Stimulated activated CD4-positive, alpha-beta T cell treated with anti-CD3 and anti-CD28 coated beads, Interleukin-2, amount 100 ng/mL, for 4 hours (primary cell): ENCODE measurements at places on chromosomes 12 and 14.

- DNase-seq = no peak
Measured at GRCh38 chr12:64390275-64390851, at the start of gene C12orf56. Gene C12orf56, minus strand, starts transcription at chr12:64390758. Its CDS starts 193 bp downstream, at chr12:64390565.

- DNase-seq = no peak
Measured at GRCh38 chr12:107332743-107333142, 239.4 kb upstream of the CRY1 start.

- peak; percentile 64 for DNase-seq
Measured at GRCh38 chr14:68627868-68628604, 164.8 kb downstream of the ZFP36L1 start.

DNA sequence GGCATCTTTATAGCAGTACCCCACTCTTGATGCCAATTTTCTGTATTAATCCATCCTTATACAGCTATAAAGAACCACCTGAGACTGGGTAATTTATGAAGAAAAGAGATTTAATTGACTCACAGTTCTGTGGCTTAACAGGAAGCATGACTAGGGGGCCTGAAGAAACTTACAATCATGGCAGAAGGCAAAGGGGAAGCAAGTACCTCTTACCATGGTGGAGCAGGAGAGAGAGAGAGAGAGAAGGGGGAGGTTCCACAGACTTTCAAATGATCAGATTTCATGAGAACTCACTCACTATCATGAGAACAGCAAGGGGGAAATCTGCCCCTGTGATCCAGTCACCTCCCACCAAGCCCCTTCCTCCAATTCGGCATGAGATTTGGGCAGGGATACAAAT, 84.4 kb downstream of the SLC24A4 start:
- DNase-seq = no peak

- DNase-seq = no peak
Measured at GRCh38 chr14:76941946-76942805, 86.3 kb downstream of the IRF2BPL start.

DNA sequence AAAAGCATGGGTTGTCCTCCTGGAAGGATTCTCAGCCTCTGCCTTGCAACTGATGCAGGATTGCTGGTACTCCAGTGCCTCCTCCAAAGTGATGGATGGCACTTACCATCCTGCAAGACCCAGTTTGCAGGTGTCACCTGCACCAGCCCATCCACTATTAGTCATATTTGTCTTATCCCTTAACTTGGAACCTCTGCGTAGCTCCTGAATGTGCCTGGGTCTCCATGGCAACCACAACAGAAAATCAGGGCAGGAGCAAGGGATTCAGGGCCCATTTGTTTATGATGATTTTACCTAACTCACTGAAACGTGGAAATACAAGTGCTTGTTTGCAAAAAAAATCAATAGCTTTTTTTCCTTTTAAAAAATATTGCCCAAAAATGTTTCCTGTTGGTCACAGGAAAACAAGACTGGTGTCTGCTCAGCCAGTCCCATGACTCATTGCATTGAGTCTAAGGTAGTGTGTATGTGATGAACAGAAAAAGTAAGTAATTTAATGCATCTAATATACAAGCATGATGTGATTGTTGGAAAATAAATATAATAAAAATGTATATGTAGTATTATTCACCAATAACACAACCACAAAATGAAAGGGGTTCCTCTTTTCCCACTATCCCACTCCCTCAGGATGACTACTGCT, 1196.3 kb upstream of the TMEM132C start:
- DNase-seq = no peak

DNA sequence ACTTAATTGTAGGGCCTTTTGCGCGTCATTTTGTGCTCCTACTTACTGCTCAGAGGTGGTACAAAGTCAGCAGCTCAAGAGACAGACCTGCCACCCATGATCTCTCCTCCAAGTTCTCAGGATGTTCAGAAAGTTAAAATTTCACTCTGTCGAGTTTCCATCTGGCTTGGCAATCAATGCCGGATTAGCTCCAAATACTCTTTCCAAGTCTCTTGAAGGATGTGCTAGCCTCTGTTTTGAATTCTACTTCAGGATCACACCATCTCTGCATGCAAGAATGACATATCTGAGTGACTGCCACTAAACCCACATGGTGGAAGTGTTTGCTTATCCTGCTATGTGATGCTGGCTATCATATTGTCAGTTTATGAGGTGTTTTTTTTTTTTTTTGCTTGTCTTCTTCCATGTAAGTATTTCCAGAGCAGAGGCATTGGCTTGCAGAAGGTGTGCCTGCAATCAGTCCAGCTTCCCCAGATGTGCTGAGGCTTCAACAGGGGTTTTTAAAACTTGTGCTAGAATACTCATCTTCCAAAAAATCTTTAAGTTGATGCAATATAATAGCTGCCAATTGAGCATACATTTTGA, 125.6 kb downstream of the RGS6 start:
- DNase-seq = no peak

DNA sequence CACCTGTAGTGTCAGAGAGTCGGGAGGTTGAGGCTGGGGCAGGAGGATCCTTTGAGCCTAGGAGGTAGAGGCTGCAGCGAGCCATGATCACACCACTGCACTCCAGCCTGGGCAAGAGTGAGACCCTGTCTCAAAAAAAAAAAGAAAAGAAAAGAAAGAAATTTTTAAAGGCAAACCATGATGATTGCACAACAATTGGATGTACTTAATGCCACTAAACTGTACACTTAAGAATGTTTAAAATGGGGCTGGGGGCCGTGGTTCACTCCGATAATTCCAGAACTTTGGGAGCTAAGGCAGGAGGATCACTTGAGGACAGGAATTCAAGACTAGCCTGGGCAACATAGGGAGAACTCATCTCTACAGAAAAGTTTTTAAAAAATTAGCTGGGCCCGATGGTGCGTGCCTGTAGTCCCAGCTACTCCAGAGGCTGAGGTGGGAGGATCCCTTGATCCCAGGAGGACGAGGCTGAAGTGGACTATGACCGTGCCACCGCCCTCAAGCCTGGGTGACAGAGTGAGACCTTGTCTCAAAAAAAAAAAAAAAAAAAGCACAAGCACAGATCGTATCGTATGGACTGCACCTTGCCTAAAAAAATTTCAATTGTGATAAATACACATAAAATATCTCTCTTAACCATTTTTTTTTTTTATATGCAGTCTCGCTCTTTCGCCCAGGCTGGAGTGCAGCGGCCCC, 32.7 kb downstream of the JAG2 start:
- DNase-seq = no peak

GRCh38 chr12:21144309-21144708, 13.3 kb downstream of the SLCO1B1 start:
- no peak for DNase-seq

GRCh38 chr14:106436310-106436905, 910.0 kb downstream of the TMEM121 start:
- peak; percentile 62 for DNase-seq

GRCh38 chr12:48824112-48824511, 5.8 kb downstream of the CACNB3 start:
- no peak for DNase-seq

DNA sequence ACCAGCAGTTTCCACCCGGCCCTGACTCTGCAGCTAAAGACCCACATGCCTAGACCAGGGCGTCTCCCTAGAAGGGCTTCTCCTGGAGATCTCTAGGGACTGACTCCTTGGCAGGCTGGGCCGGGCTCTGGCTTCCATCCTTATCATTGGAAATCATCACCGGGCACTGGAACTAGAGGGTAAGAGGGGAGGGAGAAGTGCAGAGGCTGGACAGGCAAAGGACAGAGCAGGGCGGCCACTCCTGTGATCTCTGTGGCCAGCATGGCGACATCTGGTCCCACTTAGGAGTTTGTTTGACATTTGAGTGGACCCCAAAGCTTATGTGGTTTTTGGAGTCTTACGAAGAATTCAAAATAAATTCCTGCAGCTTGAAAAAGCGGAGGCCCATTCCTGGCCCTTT, 7.1 kb downstream of the LTBP2 start:
- DNase-seq = no peak

DNA sequence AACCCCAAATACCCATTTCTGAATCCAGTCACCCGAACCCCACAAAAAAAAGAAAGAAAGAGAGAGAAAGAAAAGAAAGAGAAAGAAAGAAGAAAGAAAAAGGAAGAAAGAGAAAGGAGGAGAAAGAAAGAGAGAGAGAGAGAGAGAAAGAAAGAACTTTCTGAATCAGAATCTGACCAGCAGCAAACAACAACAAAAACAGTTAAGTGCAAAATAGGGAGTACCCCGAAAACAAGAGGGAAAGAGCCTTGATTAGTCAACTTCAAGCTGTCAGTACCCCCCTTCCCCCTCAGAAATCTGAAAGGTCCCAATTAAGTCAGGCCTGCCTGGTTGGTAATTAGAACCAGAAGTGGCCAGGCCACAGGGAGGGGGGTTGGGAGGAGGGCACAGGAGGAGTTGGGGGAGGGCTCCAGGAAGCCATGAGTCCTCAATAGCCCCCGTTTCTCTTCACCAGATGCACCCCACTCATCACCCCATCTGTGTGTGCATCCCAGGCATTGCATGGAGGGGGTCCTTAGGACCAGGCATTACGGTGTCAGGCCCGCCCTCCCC, 9.8 kb downstream of the RARG start:
- no peak for DNase-seq

- DNase-seq = no peak
Measured at GRCh38 chr14:101972126-101972866, 7.9 kb downstream of the DYNC1H1 start.

GRCh38 chr14:105939810-105940508, 413.6 kb downstream of the TMEM121 start:
- DNase-seq = no peak

- no peak for DNase-seq
Measured at GRCh38 chr12:26287671-26288381, 92.5 kb downstream of the SSPN start.

DNA sequence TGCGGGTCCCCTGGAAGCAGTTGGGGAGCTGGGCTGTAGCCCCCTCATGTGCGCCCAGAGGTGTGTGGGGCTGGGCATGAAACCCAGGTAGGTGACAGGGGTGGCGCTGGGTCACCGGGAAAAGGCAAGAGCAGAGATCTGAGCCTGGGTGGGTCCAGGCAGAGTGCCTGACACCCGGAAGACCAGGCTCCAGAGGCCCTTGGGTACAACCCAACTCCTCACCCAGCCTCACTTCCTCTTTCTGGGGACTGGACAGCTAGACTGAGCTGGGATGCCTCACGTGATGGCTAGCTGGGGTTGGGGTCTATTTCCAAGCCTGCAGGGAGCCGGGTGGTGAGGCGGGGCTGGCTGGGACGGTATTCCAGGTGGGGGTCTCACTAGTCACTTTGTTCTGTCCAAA, 16.3 kb upstream of the CYP46A1 start:
- DNase-seq = no peak

DNA sequence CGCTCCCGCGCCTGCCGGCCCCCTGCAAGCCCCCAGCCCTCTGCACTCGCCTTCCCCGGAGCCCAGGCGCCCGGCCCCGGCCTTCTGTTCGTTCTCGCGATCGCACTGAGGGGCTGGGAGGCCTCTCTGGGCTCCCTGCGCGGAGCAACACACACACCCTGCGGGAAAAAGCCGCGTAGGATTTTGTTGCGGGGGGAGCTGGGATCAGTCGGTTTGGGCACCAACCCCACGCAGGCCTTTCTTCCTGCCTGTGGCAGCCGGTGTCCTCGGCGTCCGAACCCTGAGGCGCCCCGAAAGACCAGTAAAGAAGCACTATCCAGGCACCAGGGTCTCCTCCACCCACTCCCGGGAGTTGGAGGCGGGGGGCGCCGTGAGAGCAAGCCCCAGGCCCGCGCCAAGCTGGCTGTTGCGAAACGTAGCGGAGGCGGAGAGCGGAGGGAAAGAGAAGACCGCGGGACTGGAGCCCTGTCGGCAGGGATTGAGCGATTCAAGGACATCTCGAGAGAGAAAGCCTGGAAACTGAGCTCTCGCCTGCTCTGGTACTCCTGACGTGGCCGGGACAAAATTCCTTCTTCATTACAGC, 1.9 kb upstream of the HOXC5 start:
- DNase-seq = no peak

GRCh38 chr14:104363891-104364760, 215.4 kb upstream of the C14orf180 start:
- DNase-seq = no peak

GRCh38 chr12:16766736-16767135, 160.8 kb upstream of the LMO3 start:
- no peak for DNase-seq

DNA sequence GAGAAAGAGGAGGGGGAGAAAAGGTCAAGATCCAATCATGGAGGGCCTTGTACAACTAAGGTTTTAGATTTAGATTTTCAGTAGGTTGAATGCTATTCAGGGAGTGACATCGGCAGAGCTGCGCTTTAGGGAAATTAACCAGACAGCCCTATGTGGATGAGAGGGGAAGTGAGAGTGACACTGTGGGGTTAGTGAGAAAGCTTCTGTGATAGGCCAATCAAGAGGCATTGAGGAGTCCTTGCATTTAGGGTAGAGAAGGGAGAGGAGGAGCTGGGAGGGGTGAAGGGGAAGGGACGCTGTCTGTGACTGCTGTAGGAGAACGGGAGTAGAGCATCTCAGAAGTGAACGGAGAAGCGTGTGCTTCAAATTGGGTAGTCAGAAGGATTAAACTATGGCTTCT, 3.4 kb downstream of the HSD17B6 start:
- DNase-seq = no peak

DNA sequence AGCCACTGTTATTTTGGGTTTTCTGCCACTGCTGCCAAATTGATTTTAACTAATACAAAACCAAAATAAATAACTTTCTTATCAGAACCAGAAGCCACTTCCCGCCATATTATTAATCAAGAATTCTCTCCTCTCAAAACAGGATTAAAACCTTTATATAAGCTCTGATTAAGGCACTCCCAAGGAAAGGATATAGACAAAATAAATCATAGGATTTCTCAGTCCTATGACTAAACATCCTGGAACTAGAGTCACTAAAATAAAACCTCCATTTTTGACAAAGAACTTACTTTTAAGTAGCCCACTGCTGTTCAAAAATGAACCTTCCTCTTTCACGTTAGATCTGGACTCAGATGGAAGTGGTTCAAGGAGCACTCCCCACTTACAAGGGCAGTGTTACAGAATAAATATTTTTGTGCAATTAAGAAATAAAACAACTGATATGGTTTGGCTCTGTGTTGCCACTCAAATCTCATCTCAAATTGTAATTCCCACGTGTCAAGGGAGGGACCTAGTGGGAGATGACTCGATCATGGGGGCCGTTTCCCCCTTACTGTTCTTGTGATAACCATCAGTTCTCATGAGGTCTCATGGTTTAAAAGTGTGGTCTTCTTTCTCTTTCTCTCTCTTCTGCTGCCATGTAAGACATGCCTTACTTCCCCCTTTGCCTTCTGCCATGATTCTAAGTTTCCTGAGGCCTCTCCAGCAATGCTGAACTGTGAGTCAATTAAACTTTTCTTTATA, 26.4 kb downstream of the GXYLT1 start:
- DNase-seq = no peak

DNA sequence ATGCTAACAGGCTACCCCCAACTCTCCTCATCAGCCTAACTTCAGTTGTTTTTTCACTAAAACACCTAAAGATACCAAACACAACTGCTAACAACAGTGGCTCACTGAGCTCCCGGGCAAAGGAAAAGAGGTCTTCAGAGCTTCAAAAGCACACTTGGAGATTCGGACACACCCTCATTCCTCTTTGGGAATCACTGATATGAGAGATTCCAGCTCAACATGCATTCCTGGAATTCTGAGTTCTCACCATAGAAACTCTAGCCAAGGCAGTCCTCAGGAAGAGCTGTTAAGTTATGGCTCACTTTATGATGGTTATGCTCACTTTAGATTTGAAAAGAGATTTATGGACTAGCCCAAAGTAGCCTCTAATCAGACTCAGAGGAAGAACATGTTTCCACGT, 40.1 kb downstream of the STXBP6 start:
- DNase-seq = no peak
